NAMALWA (cell line): ENCODE measurements at places on chromosomes 5 and 9.

DNA sequence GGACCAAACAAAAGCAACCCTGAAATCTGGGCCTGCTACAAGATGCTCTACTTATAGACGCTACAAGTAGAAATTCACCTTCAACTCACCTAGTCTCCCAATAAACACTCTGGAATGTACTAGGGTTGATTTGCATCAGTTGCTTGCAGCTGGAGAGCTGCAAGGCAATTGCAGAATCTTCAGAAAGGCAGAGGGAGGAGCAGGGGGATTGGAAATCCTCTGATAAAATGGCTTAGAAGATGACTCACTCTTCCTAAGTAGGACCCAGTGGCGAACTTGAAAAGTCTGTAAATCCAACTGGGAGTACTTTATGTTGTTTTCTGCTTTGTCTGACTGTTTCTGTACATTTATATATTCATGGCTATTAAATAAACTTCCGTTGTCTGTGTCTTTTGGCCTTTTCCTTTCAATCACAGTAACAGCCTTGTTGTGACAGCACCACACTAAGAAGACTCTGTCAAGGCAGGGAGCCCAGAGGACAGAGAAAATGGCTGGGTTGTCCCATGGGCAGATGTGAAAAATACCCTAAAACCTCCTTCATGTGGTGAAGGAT, 14.7 kb upstream of the MLLT3 start:
- DNase-seq: no peak

DNA sequence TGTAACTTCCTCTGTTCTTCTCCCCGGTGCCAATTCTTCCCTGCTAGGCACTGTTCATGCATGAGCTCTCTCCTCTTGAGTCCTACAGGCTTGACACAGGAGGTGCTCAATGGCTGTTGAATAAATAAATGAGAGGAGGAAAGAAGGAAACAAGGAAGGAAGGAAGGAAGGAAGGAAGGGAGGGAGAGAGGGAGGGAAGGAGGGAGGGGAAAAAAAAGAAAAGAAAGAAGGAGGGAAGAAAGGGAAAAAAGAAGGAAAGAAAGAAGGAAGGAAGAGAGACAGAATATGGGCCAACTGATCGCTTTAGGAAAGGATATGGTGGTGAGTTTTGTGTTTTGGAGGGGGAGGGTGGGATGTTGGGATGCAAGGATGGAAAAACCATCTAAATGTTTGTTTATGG, 6.4 kb downstream of the KCNMB1 start:
- no peak for DNase-seq

- no peak for DNase-seq
Observed at GRCh38 chr5:177313561-177314259, 2.0 kb upstream of the MXD3 start.

DNA sequence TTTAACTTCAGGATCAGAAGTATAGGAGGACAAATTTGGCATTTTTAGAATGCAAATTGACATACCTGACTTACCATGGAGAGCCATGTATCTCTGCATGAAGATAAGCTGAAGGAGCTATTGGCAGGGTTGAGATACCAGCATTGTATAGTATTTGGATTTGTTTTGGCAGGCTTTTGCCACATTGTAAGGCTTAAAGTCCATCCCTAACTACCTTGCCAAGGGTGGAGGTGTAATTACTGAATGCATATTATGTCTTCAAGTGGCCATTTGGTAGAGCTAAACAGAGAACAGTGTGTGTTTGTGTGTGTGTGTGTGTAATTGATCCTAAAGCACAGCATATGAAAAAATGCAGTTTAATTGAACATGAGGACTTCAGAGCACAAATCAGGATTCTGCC, 324.7 kb downstream of the FAM170A start:
- no peak for DNase-seq

DNA sequence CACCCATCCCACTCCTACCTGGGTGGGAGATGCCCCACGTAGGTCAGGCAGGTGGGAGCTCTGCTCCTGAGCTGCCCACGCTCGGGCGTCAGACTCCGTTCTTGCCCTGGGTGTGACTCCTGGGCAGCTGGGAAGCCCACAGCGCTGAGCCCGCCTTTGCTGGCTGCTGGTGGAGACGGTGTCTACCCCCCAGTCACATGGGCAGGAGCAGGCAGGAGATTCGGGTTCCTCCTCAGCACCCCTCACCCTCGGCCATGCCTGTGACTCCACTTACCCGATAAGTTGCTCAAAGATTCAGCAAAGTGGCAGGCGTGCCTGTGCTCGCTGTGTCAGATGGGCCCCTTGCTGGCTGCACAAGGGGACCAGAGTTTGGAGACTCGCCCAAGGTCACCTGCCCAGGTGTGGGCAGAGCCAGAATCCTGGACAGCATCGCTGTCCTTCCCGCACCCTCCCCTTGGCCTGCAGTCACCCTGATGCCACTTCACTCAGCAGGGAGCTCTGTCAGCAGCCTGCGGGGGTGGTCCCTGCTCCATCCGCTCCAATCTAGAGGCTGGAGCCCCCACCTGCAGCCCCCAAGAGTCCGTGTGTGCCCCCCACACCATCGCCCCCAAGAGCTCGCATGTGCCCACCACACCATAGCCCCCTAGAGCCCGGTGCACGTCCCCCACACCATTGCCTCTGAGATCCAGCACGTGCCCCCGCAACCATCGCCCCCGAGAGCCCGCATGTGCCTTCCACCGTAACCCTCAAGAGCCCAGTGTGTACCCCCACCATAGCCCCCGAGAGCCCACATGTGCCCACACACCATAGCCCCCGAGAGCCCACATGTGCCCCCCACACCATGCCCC, 4.2 kb downstream of the LCN1 start:
- no peak for DNase-seq

DNA sequence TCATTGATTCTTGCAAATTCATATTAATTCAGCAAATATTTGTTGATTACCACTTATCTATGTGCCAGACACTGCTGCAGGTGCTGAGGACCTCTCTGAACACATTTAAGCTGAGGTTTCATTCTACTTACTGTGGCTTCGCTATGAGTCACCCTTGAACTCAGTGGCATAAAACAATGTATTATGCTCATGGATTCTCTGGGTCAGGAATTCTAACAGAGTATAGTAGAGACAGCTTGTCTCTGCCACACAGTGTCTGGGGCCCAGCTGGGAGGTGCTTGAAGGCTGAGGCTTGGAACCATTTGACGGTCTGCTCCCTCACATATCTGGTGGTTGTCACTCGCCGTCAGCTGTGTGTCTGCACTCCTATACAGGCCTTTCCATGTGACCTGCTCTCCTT, 124.3 kb upstream of the NR3C1 start:
- DNase-seq: no peak

DNA sequence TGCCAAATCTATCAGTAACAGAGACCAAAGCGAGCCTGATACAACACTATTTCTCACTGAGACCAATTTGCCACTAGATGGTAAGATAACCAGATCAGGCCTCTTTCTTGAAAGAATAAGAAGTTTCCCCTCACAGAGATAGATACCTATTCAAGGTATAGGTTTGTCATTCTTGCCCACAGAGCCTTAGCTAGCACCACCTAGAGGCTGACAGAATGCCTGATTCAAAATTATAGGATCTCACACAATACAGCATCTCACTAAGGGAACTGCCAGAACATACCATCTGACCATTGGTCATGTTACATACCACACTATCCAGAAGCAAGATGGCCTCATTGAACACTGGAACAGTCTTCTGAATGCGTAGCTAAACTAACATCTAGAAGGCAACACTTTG, 166.6 kb upstream of the HCN1 start:
- DNase-seq: no peak

GRCh38 chr5:75185763-75186162, 50.9 kb downstream of the ANKRD31 start:
- no peak for DNase-seq

GRCh38 chr5:149766460-149767280, 36.6 kb downstream of the PPARGC1B start:
- no peak for DNase-seq

DNA sequence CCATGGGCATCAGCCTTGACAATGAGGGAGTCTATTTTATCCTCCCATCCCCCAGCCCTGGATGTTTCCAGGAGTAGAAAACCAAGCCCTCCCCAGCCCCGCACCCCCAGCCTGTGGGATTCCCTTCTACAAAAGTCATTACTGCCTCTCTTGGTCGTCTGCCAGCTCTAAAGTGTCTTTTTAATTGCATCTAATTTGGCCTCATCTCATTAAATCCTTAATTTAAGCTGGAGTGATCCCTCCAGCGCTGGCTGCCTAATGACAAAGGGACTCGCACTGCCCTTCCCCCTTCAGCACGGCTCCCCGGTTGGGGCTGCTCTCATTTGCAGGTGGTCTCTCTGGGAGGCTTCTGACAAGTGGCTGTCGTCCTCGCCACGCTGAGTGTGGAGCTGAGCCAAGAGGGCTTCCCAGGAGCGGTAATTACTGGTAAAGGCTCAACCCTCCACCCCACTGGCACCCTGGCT, 107.9 kb upstream of the ALDH1B1 start:
- DNase-seq: no peak

- peak; percentile 64 for DNase-seq
Observed at GRCh38 chr9:120928483-120929228, 2.1 kb upstream of the TRAF1 start.

- DNase-seq: no peak
Observed at GRCh38 chr9:8916771-8917170, 1117.2 kb upstream of the DMAC1 start.

- DNase-seq: no peak
Observed at GRCh38 chr9:16121601-16122286, 568.9 kb downstream of the CCDC171 start.

DNA sequence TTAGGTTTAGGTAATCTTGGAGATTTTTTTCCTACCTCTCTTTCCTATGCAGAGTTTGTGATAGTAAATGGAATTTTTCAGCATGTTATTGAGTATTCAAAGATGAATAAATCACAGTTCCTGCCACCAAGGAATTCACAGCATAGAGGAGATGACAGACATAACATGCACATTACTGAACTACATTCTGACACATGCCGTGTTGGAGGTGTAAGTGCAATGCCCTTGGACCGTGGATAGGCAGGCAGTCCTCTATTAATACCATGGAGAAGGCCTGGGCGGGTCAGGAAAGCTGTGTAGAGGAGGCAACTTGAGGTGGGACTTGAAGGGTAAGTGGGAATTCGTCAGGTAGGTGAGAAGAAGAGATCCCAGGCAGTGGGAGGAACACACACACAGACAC, 43.9 kb downstream of the MCCC2 start:
- no peak for DNase-seq

DNA sequence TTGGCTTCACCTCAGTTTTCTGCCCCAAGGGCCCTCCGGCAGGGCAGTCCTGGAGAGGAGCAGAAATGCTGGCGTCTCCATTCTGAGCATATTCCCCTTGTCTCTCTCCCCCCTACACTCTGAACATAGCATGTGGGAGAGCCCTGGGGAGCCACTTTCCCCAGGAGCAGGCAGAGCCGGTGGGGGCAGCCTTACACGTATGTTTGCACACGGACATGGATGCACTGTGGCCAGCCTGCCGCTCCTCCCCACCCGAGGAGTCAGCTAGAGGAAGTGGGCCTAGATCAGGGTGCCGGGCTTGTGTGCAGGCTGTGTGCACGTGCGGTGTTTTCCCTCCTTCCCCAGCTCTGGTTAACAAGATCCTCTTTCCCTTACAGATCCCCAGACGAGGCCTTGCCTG, 25.4 kb upstream of the POMT1 start:
- DNase-seq: no peak

DNA sequence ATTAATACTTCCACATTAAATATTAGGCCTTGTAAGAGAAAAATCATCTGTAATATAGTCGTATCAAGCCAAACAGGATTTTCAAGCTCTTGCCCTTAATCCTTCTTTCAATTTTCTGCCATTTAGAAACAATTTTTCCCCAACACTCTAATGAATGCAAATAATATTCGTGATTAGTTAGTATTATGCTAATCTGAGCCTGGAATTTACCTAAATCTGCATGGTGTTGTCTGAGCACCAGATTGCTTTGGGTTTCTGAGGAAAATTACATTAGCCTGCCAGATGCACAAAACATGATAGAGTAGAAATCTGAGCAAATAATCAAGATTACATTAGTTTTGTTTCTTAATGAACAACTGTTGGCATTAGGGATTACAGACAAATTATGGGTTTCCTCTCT, 176.6 kb downstream of the ZDHHC21 start:
- no peak for DNase-seq

DNA sequence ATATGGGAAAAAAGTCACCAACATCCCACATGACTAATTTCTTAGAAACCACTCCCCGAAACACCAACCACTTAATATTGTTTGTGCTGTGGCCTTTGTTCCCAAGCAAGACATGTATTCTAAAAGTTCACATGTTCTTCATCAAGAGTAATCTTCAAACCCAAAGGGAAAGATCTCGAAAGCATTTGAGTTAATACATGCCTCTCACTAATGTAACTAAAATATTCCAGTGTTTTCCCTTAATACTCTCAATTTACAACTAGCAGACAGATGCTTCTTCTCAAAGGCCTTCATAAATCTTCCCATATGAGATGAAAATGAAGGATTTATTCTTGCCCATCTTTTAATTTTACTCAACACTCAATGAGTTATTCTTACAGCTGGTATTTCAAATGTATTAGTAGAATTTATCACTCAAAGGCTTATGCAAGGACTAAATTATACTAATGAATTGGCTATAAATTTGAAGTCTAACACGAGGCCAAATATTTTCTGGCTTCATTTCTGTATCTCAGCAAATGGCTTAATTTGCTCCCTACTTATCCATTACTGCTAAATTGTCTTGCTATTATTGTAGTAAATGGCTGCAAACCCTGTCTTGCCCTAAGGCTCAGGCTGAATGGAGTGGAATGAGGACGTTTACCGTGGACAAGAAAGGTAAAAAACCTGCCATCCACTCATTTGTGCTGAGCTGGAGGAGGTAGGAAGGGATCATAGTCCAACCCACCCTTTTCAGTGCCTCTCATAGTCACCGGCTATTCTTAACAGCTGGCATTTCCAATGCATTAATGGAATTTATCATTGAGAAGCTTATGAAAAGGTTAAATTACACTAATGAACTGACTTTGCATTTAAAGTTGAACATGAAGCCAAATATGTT, 474.4 kb downstream of the RASEF start:
- no peak for DNase-seq

DNA sequence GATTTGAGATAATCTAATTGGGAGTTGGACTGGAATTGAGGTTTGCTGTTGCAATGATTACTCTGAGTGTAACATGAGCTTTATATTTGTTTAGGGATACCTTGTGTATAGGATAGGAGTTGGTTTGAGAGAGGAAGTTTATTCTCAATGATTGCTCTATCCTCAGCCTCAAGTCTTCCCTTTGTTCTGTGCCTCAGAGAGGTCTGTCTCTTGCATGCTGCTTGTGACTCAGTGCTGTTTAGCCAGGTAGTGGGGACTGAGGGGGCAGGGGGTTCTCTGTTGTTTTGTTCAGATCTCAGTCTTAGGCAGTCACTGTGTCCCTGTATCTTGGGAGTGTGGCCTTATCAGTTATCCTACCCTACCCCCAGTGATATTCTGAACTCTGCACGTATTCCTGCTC, 192.1 kb downstream of the SPATA31D1 start:
- DNase-seq: no peak
